ENCODE measurements at places on chromosomes 12 and 14. TPM values are rescaled to one million over a fixed set of nuclear protein-coding genes. Genes with fewer than 3 reads are reported as not detected.
A peak's percentile ranks its signal among the peaks of the same experiment; 100 is the strongest.

GRCh38 chr12:46366771-46367170, 5.8 kb downstream of the SLC38A2 start:
- DNase-seq = no peak

- DNase-seq = no peak
Observed at GRCh38 chr12:124861492-124861891, 2.2 kb downstream of the SCARB1 start.

DNA sequence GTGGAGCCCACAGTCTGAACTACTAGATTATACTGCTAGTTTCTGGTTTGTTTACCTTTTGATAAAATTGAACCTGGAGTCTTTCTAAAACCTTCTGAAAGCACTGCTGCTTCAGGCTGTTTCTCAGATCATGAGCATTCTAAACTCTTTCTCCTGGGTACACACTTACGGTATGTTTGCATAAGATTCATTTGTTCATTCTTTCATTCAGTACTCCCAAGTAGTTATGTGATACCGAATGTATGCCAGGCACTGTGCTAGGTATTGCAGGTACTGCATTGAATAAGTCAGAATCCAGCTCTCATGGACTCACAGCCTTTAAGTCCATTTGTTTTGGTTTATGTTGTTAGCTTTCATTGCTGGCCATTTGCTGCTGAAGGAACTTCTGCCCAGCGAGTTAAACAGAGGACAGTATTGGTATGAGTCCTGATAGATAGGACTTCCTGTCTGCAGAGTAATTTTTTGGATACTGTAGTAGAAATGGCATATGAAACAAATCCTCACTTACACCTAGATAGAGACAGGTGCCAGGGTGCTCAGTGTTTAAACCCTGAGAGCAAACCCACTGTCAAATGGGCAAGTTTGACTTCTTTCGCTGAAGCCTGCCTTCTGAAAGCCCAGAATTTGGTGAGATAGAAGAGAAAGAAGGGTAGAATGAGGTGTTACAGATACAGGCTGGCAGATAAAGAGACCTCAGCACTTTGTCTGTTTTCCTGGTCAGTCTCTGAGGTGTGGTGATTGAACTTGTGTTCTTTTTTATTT, 2.1 kb downstream of the SUSD6 start:
- DNase-seq = no peak

- DNase-seq = no peak
Observed at GRCh38 chr12:94128280-94128679, 20.1 kb upstream of the PLXNC1 start.

GRCh38 chr14:94376976-94377865, 11.2 kb downstream of the SERPINA1 start:
- no peak for DNase-seq

DNA sequence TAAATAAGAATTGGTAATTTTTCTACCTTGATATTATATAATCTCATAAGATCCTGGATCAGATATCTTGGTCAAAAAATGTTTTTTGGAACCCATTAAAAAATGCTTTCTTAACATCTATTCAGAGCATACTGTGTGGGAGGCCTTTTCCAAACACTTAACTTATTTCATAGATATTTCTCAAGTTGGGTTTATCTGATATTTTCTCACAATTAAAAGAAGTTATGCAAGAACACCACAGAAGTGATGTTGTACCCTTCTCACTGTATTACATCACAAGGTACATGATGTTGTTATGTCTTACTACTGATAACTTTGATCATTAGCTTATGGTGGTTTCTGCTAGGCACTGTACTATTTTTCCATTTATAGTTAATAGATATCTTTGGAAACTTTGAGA, 23.4 kb upstream of the PRPF39 start:
- DNase-seq = no peak

DNA sequence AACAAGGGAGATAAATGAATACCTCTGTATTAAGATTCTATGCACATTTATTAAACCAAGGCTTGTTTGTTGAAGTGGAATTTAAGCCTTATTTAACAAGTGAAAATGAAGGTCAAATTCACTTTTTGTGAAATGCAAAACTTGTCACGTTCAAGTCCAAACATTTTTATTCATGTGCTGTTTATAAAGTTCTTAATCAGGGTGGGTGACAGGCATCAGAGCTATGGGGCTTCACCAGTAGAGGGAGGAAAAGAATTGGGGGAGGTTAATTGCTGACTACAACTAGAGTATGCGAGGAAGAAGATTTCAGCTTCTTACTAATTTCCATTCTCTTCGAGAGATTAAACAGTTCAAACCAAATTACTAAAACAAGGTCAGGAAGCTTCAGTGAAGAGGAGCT, 9.7 kb downstream of the MOK start:
- no peak for DNase-seq

DNA sequence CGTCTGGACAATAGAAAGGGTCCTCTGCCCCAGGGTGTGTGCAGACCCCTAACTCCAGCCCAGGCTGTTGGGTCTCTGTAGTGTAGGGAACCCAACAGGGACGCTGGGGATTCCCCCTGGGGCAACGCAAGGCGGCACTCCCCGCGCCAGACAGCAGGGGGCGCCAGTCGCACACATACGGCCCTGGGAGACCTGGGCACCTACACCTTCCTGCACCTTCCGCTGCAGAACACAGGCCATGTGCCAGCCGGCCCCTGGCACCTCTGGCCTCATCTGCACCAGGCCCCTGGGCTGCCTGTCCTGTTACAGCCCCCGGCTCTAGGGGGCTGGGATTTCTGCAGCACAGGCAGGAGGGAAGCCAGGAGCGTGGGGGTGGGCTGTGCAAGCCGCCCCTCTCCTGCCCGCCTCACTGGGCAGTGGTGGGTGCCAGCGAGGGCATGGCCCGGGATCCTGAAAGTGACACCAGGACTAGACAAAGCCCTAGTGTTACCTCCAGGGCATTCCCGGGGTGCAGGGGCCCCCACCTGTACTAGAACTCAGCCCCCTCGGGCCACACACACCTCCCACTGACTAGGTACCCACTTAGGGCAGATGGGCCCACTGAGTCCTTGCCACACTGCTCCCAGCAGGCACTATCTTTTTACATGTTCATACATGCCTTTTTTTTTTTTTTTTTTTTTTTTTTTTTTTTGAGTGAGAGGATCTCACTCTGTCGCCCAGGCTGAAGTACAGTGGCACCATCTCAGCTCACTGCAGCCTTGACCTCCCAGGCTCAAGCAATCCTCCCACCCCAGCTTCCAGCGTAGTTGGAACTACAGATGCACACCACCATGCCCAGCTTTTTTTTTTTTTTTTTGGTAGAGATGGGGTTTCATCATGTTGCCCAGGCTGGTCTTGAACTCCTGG, 37.5 kb downstream of the CCNK start:
- DNase-seq = no peak

- DNase-seq = no peak
Observed at GRCh38 chr12:94595152-94595551, 55.2 kb downstream of the TMCC3 start.

- DNase-seq = peak; percentile 98
Observed at GRCh38 chr12:107515446-107515958, 170.1 kb upstream of the PWP1 start.

- DNase-seq = no peak
Observed at GRCh38 chr14:81427348-81428058, 27.4 kb upstream of the STON2 start.

- DNase-seq = no peak
Observed at GRCh38 chr12:102891756-102892155, 25.3 kb downstream of the PAH start.

GRCh38 chr12:6416596-6416995, 28.2 kb upstream of the CD27 start:
- no peak for DNase-seq

DNA sequence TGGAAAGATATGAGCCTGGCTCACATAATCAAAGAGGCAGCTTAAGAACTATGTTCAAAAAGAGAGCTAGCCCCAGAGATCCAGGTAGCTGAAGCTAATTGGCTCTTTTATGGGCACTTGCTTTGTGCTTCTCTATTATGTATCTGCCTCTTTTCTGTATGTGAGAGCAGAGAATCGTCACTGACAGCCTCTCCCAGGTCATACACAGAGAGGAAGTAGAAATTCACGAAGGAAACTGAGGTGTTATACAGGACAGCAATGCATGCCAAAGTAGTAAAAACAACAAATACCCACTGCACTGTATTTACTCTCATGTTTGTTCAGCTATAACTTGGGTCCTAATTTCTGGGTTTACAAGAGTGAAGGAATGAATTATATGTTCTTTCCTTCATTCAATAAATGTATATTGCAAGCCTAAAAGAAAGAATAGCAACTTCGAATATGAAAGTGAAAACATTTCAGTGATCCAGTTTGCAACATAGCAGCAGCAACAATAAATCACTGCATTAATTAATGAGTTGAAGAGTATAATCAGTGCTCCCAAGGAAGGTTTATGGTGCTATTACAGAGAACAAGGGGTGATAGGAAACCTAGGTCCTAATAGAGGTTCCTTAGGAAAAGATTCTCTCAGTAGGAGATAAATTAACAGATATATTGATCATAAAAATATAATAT, 47.1 kb upstream of the ATXN7L3B start:
- no peak for DNase-seq

DNA sequence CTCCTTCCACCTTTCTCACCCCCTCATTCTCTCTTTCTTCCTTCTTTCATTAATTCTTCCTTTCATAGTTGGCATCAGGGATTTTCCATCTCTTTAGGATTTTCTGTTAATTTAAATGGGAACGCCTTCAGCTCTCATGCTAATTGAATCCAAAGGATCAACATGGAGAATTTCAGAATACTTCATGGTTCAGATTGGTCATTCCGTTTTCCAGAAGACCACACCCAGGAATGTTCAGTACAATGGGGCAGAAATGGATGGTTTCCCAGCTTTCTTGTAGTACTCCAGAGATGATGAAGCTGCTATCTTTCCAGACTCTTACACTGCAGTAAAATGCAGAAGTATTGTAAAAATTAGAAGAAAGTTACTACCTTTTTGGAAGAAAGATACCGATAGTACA, 440.0 kb downstream of the DAD1 start:
- DNase-seq = no peak

DNA sequence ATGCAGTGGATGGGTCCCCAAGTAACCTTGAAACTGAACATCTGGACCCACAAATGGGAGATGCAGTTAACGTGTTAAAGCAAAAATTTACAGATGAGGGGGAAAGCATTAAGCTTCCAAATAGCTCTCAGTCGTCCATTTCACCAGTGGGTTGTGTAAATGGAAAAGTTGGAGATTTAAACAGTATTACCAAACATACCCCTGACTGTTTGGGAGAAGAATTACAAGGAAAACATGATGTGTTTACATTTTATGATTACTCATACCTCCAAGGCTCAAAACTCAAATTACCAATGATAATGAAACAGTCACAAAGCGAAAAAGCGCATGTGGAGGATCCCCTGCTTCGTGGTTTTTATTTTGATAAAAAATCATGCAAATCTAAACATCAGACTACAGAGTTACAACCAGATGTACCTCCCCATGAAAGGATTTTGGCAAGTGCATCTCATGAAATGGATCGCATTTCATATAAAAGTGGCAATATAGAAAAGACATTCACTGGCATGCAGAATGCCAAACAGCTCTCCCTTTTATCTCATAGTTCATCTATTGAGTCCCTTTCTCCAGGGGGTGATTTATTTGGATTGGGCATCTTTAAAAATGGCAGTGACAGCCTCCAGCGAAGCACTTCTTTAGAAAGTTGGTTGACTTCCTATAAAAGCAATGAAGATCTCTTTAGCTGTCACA, 116.6 kb upstream of the NPAS3 start:
- no peak for DNase-seq

- DNase-seq = no peak
Observed at GRCh38 chr12:49033611-49034285, 15.2 kb upstream of the PRKAG1 start.

- DNase-seq = no peak
Observed at GRCh38 chr14:97073622-97074021, 276.4 kb downstream of the VRK1 start.

DNA sequence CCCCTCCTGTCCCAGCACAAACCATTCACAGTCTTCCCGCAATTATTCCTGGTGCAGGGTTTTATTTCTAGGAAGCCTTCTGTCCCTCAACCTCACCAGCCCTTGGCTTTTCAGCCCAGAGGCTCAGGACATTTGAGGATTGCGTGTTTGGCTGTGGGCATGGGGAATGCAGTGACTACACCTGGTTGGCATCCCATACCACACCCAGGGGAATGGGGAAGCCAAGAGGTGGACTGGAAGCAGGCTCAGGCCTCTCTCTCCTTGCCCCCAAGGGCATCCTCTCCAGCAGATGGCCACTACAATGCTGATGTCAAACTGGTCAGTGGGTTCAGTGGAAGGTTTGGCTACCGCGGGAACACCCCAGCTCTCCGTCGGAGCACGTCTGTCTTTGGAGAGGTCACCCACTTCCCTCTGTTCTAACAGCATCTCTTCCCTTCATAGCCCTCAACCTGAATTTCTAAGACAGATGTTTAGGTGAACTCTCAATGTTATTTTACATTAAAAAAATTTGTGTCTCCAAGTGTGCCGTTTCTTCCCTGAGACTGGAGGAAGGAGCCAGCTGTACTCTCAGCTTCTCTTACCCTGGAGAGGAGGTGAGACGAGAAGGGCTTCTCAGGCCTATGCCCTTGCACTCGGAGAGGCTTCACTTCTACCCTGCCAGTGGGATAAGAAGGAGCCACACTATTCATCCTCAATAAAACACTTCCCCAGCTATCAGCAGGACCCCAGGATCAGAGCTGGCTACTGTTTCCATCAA, 35.5 kb downstream of the DCAF4 start:
- DNase-seq = no peak

DNA sequence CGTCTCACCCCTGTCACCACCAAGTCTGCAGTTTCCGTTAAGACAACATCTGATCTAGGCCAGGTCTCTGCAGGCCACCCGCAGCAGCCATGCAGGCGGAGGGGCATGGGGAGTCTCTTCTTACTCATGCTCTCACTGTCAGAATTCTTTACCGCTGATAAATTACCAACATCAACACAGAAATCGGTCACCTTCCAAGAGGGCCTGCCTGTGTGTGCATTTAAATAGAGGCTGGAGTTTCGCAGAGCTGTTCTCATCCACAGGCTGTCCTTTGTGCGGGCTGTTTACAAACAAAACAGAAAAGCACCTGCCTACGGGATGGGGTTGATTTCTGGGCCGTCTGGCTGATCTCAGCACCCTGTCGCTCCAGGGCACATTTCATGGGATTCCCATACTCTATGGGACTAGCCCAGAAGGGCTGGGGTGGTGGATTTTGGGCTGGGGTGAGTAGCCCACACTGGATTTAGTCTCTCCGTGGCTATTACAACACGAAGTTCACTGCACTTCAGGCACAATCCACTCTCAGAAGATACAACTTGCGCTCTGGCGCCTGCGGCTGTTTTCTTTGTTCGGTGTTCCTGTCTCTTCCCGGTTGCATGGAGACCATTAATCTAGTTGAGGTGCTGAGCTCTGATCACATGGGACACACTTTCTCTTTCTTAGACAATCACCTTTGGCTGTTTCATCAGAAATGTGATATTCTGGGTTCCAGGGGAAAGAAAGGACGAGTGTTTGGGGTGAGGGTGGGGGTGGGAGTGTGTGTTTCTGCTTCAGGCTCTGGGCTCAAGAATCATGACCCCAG, 331.1 kb downstream of the GLT1D1 start:
- DNase-seq = no peak

The DNAJC22 gene
- 1.0 TPM for total RNA-seq

The KRT2 gene
- not detected for total RNA-seq

The LALBA gene
- total RNA-seq = not detected

The SLC35F4 gene
- not detected for total RNA-seq

The ENDOU gene
- not detected for total RNA-seq

The TSHR gene
- not detected for total RNA-seq

The KRT72 gene
- not detected for total RNA-seq

The TAS2R20 gene
- 0.58 TPM for total RNA-seq

The MYBPC1 gene
- total RNA-seq = not detected

The C12orf76 gene
- 7.1 TPM for total RNA-seq

The HOXC6 gene
- 3.2 TPM for total RNA-seq

The JAG2 gene
- 5.7 TPM for total RNA-seq

The GPATCH2L gene
- total RNA-seq = 25.4 TPM

The NTF3 gene
- 1.9 TPM for total RNA-seq

The SLCO1A2 gene
- not detected for total RNA-seq

All from epithelial cell of proximal tubule (primary cell).